ENCODE measurements at places on chromosomes 11 and 22.

- DNase-seq: no peak
Observed at GRCh38 chr11:2689651-2690575, 9.9 kb downstream of the KCNQ1OT1 start.

- no peak for DNase-seq
Observed at GRCh38 chr11:1480191-1480554, 6.4 kb downstream of the MOB2 start.

- no peak for DNase-seq
Observed at GRCh38 chr11:36240173-36240572, 49.1 kb downstream of the COMMD9 start.

DNA sequence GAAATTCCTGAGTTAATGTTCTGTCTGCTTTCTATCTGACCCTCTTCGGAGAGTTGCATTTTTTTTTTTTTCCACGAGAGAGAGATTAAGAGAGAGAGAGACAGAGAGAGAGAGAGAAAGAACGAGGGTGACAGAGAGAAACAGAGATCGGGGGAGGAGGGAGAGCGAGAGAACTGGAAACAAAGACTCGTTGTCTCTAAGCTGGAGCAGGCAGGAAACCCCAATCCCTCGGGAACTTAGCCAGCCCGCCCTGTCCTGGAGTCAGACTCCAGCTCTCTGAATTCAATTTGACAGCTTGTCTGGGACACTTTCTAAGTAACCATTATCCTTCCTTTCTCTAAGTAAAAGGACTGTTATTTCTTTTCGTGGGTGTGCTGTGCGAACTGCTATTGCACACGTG, 76.9 kb downstream of the KCNJ1 start:
- DNase-seq: no peak

DNA sequence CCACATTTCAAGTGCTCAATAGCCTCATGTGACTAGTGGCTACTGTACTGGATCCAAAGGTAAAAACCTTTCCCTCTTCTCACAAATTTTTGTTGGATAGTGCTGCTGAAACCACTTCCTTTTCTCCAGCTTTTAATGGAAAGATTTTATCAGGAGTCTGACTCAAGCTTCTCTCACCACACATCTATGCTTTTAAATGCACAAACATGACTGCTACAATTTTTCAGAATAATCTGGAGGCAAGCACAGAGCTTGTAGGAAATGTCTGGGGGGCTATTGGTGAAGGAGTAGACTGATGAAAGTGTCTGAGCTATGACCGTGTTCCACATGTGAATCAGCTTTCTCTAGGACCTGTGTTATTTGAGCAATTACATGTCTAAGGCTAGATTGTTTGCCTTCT, 101.1 kb upstream of the FAT3 start:
- DNase-seq: no peak

- no peak for DNase-seq
Observed at GRCh38 chr22:42347281-42347824, 76.9 kb upstream of the TCF20 start.

- no peak for DNase-seq
Observed at GRCh38 chr22:35135165-35135564, 69.2 kb downstream of the ISX start.

DNA sequence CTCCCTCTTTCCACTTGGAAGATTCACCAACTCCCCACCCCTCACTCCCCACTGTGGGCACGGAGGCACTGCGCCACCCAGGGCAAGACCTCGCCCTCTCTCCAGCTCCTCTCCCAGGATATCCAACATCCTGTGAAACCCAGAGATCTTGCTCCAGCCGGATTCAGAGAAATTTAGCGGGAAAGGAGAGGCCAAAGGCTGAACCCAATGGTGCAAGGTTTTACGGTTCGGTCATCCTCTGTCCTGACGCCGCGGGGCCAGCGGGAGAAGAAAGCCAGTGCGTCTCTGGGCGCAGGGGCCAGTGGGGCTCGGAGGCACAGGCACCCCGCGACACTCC, 397 bp upstream of the CD44 start:
- no peak for DNase-seq

DNA sequence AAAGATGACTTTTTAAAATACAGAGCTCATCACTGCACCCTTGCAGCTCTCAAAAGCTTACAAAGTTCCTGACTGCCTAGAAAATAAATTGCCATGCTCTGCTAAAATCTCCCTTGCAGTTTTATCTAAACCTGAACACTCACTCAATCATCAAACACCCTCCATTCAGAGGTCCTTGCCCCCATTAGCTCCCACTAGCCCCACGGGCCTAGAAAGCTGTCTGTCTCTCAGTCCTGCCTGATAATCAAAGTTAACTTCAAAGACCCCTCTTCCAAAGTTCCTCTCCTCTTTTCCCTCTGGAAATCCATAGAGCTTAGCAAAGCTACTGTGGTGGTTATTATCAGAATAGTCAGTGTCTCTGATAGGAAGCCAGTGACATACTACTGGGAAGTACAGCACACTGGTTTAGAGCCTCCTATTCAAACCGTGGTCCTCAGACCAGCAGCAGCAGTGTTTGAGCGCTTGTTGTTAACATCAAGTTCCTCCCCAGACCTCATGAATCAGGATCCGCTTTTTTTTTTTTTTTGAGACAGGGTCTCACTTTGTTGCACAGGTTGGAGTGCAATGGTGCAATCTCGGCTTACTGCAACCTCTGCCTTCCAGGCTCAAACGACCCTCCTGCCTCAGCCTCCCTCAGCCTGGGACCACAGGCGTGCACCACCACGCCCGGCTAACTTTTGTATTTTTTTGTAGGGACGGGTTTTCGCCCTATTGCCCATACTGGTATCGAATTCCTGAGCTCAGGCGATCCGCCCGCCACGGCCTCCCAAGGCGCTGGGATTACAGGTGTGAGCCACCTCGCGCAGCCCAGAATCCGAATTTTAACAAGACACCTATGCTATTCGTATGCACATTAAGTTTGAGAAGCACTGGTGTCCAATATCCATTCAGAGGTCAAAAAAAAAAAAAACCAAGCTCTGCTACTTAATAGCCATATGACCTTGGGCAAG, 1.2 kb downstream of the NDUFC2 start:
- DNase-seq: no peak

GRCh38 chr11:3196161-3197043, 22.2 kb downstream of the MRGPRG start:
- DNase-seq: no peak

GRCh38 chr11:59200423-59200746, 12.3 kb downstream of the MPEG1 start:
- no peak for DNase-seq
